RWPE2 (cell line): ENCODE measurements at places on chromosomes 13 and 19.

DNA sequence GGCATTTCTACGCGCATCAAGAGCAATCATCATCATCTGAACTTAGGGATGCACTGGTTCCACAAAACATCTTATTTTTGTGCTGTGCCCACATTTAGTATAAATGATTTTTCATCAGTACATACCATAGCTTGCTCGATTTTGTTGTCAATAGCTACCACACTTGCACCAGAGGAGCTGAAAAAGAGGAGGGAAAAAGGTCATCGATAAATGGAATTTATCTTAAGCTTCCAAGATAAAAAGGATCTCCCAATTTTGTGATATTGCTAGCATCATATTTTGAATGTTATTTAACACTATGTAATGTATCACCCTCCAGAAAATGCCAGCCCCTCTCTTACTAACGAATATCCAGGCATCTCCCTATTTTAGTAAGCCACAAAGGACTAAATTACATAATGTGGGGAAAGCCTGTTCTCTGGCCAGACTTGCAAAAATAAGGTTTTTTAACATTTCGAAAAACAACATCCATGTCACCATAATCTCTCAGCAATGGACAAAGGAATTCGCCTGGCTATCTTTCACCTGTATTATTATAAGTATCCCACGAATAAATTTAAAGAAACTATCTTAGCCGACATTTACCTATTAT is 62.4 kb downstream of the SERP2 start:
- DNase-seq, result no peak

DNA sequence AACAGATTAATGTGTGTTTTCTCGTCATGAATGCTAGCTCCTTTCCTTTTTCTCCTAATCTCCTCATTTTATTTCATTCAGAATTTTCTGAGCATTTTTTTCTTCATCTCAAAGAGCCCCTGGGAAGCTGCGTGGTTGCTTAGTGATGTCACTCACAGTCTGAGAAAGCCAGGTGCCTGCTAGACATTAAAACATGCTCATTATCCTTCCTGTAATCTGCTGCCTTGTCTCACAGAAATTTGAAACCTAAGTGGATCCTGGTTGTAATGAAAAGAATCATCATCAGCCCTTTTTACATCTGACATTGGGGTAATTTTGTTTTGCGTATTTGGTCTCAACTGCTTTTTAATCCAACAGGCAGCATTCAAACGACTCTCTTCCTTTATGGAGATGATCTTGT is 108.2 kb upstream of the RNF113B start:
- DNase-seq, result no peak

DNA sequence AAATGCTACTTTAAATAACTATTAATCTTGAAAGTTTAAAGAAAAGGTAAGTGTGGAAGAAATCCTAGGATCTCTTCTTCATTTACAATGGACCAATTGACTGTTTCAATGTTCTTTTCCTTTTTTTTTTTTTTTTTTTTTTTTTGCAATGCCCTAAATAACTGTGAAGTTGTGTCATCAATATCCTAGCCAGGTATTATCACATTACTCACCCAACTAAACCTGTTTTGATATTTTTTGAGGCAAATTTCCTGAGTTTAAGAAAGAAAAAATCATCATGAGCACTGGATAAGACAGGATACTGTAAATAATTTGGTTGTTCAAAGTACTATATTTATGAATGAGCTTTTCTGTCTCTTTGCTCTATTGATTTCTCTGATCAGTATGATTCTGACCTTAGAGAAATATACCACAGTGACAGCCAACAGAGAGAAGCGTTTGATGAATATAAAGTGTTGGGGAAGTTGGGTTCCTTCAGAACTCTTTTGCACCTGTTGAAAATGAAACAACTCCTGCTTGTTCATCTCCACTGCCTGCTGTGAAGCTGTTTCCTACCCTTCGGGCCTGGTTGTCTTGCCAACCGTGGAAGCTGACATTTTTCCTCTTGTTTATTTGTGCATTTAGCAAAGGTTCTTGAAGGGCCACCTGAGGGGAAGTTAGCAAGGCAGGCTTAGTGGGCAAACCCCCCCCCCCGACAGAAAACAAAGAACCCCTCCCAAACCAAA is 1220.5 kb upstream of the SLC10A2 start:
- DNase-seq, result no peak

GRCh38 chr13:42348576-42348975 is 76.6 kb downstream of the AKAP11 start:
- DNase-seq, result no peak

DNA sequence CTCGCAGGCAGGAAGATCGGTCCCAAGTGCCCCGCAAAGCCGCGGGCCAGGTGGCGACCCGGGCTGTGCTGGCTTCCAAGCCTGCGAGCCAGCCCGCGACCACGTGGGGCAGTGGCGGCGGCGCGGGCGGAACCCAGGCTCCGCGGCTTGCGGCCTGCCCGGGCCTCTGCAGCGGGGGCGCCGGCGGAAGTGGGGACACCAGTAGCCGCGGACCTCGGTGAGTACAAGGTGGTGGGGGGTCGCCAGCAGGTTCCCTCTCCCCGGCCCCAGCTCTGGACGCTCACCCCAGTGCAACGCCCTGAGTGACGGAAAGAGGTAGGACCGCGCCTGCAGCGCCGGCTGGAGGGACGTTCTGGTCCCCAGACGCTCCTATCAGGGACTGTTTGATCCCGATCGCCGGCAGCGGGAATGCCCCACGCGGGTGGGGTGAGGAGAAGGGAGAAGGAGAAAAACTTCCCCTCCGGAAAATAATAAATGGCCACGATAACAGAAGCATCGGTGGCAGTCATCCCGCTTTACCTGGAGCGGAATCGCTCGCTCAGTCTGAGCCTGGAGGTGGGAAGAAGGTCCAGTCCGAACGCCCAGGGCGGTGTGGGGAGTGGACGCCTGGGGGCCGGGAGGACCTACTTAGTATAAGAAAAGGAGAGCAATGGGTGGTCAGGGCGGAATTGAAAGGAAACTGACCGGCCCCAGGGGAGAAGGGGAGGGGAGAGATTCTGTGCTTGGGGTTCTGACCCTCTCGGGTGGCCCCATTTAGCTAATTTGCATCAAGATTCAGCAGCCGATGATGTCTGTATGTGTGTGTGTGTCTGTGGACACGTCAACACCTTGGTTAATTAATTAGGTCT is at the start of gene GEMIN7:
Gene GEMIN7, plus strand, starts transcription at position 198 of the 848 bp plus-strand sequence. CDS start 10,855 bp downstream, outside the sequence.
- no peak for DNase-seq

GRCh38 chr19:36032251-36033104 is at the start of gene CLIP3:
Gene CLIP3 (minus strand): TSS chr19:36032873. CDS start chr19:36032357, 516 bp downstream.
- no peak for DNase-seq

- no peak for DNase-seq
Measured at GRCh38 chr19:582497-583197, 7.0 kb upstream of the HCN2 start.

DNA sequence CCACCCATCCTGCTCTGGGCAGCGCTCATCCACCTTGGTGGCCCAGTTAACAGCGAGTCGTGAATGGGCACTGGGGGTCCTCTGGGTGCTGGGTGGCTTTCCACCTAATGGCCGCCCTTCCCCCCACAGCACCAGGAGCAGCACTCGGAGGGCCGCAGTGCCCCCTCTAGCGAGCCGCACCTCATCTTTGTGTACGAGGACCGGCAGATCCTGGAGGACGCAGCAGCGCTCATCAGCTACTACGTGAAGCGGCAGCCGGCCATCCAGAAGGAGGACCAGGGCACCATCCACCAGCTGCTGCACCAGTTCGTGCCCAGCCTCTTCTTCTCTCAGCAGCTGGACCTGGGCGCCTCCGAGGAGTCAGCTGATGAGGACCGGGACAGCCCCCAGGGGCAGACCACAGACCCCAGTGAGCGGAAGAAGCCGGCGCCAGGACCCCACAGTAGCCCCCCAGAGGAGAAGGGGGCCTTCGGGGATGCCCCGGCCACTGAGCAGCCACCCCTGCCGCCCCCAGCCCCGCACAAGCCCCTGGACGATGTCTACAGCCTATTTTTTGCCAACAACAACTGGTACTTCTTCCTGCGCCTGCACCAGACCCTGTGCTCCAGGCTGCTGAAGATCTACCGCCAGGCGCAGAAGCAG is 19.3 kb upstream of the F2RL3 start:
- DNase-seq, result no peak

GRCh38 chr13:101536079-101536478 is 83.6 kb downstream of the ITGBL1 start:
- DNase-seq, result no peak

- DNase-seq, result no peak
Measured at GRCh38 chr13:24632382-24633121, 47.7 kb upstream of the ATP12A start.

DNA sequence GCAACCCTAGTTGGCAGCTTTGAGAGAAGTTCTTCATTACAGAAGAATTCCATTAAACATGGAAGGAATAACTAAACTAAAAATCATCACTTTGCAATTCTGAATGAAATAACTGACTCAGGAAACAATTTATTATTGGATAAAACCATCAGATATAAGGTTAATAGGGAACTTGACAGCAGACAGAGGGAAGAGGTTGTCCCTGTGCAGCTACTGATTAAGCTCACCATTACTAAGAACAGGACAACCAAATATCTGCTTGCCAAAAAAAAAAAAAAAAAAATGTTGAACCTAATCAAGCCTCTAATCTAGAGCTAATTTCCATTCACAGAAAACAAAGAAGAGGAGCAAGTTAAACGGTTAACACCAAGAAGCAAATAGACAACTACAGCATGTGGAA is 12.8 kb downstream of the N4BP2L2 start:
- DNase-seq, result no peak

DNA sequence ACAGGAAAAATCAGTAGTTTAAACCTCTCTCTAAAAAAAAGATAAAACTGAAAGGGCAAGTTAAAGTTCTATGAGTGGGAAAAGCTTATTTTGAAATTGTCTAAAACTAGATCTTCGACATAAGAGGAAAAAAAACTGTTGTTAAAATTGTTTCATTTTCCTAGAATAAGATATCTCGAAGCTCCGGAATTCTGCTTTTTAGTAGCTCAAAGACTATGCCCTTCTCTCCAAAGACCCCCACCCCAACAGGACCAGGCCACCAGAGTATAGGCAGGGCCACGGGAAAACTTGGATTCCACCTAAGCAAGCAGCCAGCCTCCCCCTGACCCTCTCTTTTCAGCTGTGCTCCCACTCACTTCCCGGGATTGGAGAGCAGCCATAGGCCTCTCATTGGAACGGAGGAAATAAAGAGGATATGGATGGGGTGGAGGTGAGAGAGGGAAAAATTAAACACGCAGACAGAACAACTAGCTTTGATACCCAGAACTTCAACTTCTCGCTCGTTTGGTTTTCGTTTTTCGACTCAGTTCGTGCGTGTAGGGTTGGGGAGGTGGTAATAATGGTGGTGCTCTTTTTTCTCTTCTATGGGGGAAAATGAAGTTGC is 3.0 kb downstream of the POU4F1 start:
- no peak for DNase-seq

GRCh38 chr19:18388100-18388959 is 2.4 kb downstream of the GDF15 start:
- DNase-seq, result no peak

DNA sequence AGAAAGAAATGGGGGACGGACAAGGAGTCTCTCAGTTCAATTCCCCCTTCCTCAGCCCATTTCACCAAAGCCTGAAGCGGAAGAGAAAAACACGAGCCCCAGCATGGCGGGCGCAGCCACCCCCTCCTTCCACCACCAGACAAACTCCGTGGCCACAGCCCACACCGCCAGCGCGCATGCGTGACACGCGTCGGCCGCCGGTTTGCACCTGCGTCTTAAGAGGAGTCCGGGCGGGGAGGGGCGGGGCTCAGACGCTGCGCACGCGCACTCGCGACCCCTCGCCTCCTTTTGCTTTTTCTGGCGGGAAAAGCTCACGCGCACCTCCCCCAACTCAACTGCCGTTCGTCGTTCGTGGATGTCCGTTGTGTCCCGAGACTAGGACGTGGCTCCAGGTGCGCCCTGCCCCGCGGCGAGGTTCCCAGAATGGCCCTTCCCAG is at the start of gene KASH5:
Gene KASH5, plus strand, starts transcription at position 314 of the 437 bp plus-strand sequence. CDS start 2,635 bp downstream, outside the sequence.
- no peak for DNase-seq

- no peak for DNase-seq
Measured at GRCh38 chr13:44263751-44264620, 109.6 kb upstream of the SERP2 start.

- no peak for DNase-seq
Measured at GRCh38 chr13:31627097-31627845, 112.1 kb upstream of the RXFP2 start.

- no peak for DNase-seq
Measured at GRCh38 chr13:108313382-108313781, 43.9 kb downstream of the TNFSF13B start.

DNA sequence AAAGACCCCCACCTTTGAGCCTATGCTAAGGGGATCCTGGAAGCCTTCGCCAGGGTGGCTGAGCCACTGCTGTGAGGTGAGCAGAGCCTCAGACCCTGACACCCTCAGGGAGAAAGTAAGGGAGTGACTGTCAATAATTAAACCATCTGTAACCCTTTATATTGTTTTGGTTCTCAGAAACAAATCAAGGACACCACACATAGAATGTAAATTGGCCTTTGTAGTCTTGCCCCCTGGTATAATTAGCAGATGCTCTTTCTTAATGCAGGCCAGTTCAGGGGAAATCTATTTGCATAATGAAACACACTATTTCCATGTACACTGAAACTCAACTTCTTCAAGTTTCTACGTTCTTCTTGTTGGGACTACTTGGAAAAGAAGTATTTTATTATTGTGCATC is 127.7 kb upstream of the EDNRB start:
- DNase-seq, result no peak

GRCh38 chr13:59483501-59484145 is 680.1 kb downstream of the DIAPH3 start:
- no peak for DNase-seq

DNA sequence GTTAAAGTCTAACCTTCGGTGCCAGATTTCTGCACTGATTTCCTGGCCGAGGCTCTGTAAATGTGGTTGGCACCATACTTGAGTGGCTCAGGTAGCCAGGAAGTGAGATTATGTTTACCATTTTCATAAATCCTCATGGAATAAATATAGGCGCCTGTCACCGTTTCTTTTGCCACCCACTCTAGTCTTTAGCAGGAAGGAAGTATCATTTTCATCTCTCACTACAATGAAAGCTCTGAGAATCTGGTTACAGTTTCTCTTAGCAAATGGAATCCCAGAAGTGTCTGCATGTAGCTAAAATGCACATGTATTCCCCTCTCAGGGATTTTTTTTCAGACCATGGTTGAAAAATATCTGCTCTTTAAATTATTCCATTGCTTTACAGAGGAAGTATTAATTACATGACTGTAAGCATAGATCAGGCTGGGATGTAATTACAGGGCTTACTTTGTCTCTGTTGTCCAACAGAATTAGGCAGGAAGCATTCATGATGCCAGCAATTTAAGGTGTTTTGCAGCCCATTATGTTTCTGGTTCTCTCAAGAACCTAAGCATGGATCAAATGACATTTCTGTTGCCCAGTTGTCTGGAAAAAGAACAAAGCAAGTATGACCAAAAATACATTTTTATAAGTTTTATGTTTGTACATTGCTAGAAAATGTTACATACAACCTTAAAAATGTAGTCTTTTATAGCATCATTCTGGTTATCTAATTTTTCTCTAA is 221.7 kb upstream of the SPRY2 start:
- no peak for DNase-seq

- no peak for DNase-seq
Measured at GRCh38 chr13:102380012-102380411, 21.8 kb downstream of the FGF14 start.

DNA sequence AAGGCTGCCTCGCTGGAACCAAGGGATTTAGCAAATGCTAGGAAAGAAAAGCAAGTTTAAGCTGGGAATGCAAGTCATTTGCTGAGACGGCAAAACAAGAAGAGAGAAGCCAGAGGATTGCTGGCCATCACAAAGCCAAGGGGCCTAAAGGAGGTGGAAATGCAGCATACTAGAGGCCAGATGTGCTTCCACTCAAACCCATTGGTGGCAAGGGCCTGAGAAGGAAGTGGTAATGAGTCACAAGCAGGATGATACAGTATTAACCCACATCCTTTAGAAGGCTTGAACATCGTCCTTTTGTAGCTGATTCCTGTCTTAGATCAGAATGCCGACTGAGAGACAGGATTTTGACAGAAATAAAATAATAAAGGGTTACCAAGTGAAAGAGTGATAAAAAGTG is 68.2 kb downstream of the ITGBL1 start:
- no peak for DNase-seq
